ENCODE measurements at places on chromosomes 5 and 9.

DNA sequence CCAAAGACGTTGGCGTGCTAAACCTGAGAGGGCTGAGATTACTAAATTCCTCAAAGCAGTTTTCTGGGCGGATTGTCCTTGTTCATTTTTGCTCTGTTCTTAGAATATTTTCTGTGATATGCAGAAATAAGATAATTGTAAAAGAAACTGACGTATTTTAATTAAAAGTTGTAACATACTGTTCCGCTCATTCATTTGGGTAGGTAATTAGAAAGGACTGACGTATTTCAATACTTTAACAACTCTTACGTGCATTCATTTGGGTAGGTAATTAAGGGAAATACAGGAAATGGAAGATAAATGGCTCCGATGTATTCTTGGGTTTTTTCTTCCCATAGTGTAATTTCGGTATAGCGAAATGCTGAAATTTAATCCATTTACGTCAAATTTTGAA is 1.1 kb downstream of the OSTF1 start:
- no peak for DNase-seq

DNA sequence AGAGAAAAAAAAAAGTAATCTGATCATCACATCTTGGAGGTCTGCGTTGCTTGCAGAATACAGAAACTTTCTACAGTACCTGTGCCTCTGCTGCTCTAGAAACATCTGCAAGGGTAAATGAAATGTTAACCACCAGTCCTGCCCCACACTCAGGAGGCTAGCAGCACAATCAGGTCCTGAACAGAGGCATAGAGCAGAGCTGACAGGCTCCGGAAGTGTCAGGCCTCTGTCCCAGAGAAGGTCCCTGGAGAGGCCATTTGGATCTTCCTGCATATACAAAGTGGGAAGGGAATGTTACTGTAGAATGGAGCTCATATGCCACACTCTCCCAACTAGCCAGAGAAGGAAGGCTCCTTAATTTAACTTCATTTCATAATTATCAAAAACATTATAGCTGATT is 7.2 kb downstream of the NRG2 start:
- DNase-seq = no peak

DNA sequence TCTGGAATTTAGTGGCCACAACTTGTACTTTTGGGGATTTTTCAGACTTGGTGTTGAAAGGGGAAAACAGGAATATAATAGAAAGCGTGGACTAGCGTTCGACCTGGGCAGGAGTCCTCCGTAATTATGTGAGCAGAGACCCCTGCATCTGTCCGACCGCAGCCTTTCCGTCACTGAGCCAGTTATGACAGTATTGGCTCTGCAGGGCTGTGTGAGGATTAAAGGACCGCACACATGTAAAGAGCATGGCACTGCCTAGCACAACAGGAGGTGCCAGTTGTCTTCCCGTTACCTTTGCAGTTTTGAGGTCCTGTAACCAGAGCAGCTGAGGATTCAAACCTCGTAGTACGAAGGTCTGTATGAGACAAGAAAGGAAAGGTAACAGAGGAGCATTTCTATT is 1.2 kb downstream of the B4GALT7 start:
- DNase-seq = no peak

GRCh38 chr9:89527084-89527483 is 29.2 kb upstream of the SEMA4D start:
- no peak for DNase-seq

DNA sequence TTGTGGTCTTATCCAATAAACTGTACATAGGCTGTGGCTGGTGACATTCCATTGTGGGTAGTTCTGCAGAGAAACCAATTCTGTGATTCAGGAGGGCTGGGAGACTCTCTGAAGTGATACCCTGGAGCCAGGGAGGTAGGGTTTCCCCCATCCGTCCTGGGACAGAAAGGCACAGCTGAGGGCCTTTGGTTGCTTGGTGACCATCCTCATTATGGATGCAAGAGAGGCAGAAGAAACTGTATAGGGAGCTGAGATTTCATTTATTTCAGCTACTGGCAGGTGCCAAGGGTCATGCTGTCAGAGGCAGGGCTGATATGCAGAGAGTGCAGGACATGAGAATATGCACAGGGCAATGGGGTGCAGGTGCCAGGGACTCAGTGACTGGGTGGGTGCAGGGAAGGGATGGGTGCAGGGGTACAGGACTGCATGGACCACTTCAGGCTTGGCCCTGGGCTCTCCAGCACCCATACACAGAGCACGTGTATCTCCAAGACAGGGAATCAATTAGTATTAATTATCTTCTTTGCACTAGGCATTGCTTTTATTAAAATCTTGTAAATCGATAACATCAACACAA is 236.5 kb downstream of the ICE1 start:
- no peak for DNase-seq

GRCh38 chr5:169706758-169707450 is 69.8 kb downstream of the DOCK2 start:
- DNase-seq = peak; percentile 48

GRCh38 chr9:126614088-126614454 is 343 bp downstream of the LMX1B start:
- no peak for DNase-seq

DNA sequence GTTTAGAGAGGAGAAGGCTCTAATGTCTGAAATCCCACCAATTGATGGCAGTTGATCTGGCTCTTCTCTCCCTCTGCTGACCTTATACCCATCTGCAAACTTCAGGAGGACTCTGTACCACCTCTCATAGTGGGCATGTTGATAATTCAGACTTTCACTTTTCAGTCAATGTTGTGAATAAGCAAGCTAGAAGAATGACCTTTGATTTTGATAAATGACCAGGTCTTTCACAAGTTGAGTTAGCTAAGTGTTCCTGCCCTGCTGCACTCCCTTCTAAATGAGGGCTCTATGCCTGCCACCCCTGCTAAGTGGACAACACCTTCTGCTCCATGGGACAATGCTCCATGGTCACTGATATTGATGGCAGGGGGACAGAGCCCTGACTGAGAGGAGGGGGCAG is 74.7 kb downstream of the SPRY4 start:
- DNase-seq = no peak

- no peak for DNase-seq
These were observed 81.7 kb downstream of the OSMR start for GRCh38 chr5:38927470-38927869.

GRCh38 chr5:53161876-53162275 is 52.3 kb upstream of the MOCS2 start:
- no peak for DNase-seq

DNA sequence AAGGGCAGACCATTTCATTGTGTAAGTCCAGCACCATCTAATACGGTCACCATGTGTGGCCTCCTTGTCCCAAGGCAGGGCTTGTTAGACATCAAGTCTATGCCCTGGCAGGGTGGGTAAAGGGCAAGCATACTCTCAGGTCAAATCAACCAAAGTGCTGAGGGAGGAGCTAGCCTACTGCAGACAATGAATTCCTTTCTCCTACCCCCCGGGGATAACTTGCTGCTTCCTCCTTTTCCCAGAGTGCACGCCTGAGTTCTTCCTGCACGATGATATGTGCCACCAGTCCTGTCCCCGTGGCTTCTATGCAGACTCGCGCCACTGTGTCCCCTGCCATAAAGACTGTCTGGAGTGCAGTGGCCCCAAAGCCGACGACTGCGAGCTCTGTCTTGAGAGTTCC is 71.4 kb downstream of the RFK start:
- DNase-seq = no peak

GRCh38 chr5:124742983-124743601 is 3.3 kb downstream of the ZNF608 start:
- no peak for DNase-seq

- DNase-seq = no peak
These were observed 160.2 kb upstream of the LHFPL2 start for GRCh38 chr5:78808818-78809217.

- DNase-seq = peak; percentile 95
These were observed 15.6 kb downstream of the DNM1 start for GRCh38 chr9:128218518-128219389.

GRCh38 chr9:89478821-89479668 is 18.9 kb downstream of the SEMA4D start:
- peak; percentile 46 for DNase-seq

DNA sequence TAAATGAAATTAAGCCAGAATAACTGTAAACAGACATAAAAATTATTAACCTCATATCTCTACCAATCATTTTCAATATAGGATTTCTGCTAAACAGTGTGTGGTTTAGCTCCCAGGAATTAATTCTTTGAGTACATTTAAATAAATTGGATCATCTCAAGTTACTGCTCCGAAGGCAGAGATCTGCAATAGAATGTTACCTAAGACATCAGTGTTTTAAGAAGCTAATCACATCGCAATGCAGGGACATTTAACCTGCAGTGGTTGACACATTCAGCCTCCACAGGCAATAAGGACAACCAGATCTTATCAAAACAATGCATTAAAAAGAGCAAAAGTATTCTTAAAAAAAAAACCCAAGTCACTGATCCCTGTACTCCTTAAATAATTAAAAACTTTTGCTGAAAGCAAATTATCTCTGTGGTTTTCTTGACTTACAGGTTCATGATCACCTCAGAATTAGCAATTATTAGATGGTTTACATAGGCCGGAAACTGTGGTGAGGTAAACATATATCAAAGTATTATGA is 45.7 kb downstream of the PRDM6 start:
- DNase-seq = no peak

DNA sequence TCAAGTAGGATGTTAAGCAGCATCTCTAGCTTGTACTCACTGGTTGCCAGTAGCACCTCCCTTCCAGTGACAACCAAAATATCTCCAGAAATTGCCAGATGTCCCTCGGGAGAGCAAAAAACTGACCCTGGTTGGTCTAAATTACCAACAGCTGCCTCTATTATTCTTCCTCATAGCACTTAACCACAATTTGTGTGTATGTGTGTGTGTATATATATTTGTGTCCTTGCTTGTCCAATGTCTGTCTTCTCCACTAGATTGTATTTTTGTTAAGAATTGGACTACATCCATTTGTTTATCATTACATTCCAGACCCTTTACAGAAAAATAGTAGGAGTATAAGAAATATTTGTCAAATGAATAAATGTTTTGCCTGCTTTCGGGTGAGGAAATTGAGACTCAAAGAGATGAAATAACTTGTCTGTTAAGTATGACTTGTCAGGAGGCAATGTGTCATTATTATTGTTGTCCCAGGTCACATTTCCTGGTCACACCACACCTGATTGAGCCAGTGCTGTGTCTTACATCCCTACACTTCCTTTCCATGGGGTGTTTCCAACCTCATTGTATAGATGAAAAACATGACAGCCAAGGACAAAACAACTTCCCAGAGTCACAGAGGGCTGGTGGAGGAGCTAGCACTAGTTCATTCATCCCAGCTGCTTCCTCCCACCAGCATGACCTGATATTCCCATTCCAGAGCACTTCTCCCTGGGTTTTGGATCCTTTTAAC is 11.4 kb upstream of the GRPEL2 start:
- no peak for DNase-seq

DNA sequence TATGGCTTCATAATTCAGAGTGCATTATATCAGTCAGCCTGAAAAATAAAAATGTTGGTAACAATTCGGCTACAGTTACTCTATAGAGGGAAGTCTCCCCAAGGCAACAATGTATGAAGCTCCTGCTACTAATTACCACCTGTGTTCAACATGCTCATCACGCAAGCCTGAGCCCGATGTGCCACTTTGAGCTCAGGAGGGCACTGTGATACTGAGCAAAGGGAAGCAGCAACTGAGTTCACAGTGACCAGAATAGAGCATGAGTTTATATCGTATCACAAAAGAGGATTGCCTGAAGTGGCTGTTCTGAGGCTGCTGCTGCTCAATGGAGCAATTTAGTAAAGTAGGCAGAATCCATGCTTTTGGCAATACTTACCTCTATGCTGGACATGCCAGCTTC is 202.0 kb upstream of the HAPLN1 start:
- DNase-seq = no peak

DNA sequence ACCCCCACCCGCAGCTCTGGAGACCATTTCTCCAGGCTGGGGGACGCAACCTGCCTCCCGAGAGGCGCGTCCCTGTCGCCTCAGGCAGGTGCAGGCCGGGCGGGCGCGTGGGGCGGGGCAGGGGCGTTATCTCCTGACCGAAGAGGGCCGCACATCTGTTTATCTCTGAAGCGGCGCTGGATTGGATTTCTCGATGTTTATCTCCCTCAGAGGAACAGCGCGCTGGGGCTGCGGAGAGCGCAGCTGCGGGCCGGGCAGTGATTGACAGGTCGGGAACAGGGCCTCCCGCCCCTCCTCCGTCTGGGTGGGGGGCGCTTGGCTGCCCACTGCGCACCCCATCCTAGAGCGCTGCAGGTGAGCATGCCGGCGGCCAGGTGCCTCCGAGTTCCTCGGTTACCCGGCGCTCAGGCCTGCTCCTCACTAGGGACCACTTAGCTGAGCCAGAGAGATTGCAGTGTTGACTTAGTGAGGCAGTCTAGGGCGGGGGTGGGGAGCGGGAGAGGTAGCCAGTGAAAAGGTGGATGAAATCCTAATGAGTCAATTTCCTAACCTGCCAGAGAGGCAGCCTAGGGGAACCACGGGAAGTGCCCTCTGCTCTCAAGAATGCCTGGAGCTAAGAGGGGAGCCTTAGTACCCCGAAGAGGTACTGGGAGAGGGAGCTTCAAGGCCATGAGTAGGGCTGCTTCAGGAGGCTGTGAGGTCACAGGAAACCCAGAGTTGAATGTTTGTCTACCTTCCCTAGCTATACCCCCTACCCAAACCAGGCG is 39.6 kb upstream of the TIFAB start:
- DNase-seq = no peak

- DNase-seq = no peak
These were observed 15.7 kb upstream of the BTF3 start for GRCh38 chr5:73482383-73483136.

DNA sequence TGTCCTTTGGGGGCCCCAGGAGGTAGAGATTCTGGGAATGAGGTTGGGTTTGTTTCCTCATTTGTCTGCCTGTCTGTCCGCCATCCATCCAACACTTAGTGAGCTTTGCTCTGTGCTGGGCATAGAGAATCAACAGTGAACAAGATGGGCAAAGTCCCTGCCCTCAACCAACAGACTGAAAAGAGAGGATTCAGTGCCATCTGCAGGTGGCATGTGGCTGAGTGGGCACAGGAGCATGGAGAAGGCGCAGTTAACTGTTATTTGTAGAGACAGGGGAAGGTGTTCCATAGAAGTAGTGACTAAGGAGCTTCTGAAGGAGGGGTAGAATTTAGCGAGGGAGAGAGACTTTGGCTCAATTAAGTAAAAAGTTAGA is 23.1 kb downstream of the POLR1E start:
- no peak for DNase-seq

DNA sequence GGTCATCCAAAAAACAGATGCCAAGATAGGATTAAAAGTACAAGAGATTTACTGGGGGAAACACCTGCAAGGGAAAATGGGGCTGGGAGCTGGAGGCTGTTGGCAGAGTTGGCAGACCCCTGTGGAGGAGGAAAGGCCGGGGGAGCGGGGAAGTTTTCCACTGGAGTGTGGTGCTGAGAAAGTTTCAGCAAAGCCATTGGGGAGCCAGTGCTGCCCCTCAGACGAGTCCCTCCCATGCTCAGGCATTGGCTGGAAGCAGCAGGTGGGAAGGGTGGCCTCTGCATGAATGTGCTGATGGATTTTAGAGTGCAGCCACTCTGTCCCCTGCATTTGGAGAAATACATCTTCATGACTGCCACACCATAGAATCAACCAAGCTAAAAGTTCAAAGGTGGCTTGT is 52.8 kb downstream of the TTC1 start:
- no peak for DNase-seq
